ENCODE measurements at places on chromosomes 1 and 21.

DNA sequence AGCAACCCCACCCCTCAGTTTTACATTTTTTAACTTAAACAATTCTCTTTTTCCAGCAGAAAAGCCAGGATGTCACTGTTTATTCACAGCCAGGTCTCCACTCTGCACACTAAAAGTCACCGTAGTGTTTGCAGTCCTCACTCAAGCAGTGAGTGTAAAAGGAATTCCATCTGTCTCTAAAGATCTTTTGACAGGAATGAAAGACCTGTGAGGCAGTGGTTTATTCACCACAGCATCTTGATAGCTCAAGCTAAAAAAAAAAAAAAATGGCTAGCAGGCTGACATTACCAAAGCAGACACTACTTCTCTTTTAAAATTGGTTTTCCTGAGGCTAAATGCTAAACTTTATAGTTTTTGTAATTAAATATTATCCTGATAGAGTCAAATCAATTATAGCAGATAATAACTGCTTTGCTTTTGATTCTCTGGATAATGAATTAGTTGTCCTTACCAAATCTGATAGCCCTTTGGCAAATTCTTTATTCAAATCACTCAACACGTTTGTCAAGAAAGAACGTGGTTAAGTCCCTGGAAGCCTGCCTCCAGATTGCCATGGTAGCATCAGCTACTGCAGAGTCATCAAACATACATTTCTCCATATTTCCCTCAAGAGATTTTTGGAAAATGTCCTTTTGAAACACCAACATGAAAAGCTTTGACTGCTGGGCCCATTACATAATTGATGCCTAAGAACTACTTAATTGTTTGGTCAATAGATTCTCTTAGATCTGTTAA is 22.2 kb upstream of the SLC5A9 start:
- ATAC-seq = no peak

DNA sequence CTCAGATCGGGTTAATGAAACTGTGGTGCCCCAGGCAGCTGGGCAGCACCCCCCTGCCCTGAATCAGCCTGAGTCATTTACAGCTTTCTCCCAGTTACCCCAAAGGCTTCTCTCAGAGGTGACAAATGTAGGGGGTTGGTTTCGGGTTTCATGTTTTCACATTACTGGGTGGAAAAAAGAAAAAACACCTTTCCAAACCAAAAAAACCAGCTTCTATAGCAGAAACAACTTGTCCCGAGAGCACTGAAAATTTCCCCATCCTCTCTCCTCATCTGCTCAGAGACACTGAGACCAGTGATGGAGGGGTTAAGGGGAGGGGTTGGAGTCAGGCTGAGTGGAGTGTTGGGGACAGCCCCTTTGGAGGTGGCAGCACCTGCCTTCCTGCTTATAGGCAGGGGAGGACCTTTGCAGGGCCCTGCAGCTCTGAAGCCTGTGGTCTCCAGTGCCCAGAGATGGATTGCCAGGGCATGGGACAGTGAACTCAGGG is 15.6 kb downstream of the UTP11 start:
- ATAC-seq = no peak

DNA sequence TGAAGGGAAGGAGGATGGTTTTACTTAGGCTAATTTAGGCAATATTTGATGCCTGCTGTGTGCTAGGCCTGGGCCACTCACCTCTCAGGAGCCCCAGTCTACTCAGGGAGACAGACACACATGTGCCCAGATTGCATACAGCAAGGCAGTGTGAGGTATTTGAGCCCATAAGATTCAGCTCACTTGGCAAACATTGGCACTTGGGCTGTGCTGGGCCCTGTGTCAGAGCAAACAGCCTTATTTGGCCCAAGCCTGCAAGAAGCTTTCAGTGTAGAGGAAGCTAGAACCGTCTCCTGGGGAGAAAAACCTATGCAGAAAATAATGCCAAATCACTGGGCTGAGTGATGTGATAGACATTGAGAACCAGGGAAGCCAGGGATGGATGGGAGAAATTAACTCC is 3.9 kb upstream of the SYNC start:
- no peak for ATAC-seq

GRCh38 chr1:31761883-31762282 is 2.3 kb downstream of the ADGRB2 start:
- no peak for ATAC-seq

DNA sequence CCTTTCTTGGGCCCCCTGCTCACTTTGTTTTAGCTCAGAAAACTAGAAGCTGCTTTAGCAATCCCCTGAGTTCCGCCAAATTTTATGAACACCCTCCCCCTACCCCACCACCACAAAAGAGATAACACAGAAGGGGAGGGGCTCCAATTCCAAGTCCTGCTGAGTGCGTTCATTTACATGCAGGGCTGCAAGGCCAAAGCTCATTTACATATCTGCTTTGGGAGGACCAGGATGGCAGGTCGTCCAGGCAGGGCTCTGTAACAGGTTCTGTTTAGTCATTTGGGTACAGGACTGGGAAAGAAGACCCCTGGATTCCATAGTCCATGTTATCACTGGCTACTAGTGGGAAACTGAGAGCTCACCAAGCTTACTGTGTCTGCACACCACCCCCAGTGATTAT is 35.9 kb upstream of the KIF21B start:
- ATAC-seq = no peak

DNA sequence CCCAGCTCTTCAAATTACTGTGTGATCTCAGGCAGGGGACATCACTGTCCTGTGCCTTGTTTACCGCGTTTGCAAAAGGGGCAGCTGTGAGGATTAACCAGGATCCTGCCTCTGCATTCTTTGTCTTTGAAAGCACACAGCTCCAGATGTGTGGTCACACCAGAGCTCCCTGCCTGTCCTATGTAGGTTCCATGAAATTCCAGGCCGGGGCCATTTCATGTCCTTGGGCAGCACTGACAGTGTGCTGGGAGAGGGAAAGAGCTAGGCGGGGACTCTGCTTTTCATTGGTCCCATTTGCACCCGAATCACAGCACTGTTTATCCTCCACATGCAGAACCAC is 42.2 kb upstream of the SELENON start:
- no peak for ATAC-seq

DNA sequence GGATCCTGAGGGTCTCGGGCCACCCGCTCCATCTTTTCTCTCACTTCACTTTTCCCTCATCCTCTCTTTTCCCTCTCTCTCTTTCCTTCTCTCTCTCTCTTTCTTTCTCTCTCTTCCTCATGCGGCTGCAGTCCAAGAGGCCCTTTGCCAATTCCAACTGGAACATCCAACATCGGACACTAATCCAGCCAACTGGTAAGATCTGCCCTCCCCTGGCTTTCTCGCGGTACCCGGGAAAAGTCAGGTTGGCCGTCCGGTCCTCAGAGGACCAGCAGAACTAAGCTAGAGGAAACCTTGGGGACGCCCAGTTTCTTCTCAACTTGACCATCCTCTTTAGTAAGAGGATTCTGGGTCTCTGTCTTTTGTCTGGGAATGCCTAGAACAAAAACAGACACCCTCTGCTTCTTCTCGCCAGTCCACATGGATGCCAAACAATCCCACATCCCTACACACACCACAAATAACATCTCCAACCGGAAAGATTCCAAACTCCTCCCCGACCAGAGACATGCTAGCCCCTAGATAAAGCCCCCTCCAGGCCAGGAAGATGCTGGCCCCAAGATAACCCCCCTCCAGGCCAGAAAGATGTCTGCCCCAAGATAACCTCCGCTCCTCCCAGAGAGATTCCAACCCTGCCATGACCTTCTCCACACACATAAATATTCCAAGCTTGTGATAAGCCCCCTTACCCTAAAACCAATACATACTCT is 3.2 kb upstream of the SETD4 start:
- no peak for ATAC-seq

DNA sequence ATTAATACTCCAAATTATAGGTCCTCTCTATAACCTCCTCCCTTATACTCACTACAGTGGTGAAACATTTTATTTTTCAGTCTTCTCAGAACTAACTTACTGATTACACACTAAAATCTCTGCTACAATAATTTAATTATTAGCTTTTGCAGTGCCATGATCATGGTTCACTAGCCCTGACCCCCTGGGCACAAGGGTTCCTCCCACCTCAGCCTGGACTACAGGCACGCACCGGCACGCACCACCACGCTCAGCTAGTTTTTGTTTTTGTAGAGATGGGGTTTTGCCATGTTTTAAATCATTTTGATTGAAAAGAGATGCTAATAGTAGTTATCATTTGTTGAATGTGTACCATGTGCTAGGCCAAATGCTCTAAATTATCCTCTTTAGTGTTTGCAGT is 6.3 kb downstream of the PATJ start:
- no peak for ATAC-seq

Data from gastroesophageal sphincter (tissue), 4 donors.